ENCODE measurements at places on chromosomes 6 and 20. TPM values are rescaled to one million over a fixed set of nuclear protein-coding genes. Genes with fewer than 3 reads are reported as not detected.
A peak's percentile ranks its signal among the peaks of the same experiment; 100 is the strongest.

The ATG5 gene
- 37.2 TPM for total RNA-seq

DNA sequence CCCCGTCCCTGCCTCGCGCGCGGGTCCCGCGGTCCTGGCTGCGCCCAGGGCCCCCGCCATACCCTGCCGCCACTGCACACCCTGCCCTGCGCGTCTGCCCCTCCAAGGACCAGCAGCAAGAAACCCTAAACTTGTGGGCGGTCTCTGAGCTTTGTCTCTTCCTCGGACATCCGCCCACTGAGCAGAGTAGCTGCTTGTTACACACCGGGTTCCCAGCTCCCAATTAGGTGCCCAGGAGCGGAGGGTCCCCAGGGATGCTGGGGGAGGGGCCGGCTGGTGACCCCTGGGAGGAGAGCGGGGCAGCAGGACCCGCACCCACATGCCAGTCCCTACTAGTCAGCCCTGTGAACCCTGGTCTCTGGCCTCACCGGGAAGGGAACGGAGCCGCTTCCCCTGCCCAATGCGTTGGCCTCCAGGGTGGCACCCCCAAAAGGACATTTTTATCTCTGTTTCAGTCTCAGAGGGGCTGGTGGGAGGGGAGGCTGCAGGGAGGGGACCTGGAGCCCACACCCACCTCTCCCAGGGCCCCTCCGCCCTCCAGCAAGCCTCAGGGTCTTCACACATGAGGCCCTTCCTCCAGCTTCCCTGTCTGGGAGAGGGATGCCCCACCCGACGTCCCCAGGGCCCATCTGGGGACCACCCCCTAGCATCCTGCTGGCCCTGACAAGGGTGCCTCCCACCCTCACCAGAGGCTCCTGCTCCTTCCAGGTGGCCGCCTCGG, 10.5 kb downstream of the STMN3 start:
- peak; percentile 66 for DNase-seq
- no peaks in the 10 kb centered on the region for H3K27me3 ChIP-seq

GRCh38 chr6:129744201-129744879, 34.4 kb upstream of the ARHGAP18 start:
- DNase-seq: no peak
- no peaks in the 10 kb centered on the region for H3K27me3 ChIP-seq
- H3K36me3 ChIP-seq: no peaks in the 10 kb centered on the region
- H3K4me1 ChIP-seq: no peaks in the 10 kb centered on the region
- no peak overlapping the region for H3K4me3 ChIP-seq

- no peaks in the 10 kb centered on the region for H3K4me1 ChIP-seq
- no peak for DNase-seq
- H3K27me3 ChIP-seq: no peaks in the 10 kb centered on the region
- no peak overlapping the region for H3K27ac ChIP-seq
- no peak overlapping the region for H3K4me3 ChIP-seq
- H3K36me3 ChIP-seq: no peaks in the 10 kb centered on the region
Observed at GRCh38 chr6:74250161-74250818, 554.3 kb downstream of the CD109 start.

The CGAS gene
- total RNA-seq: 1.7 TPM

DNA sequence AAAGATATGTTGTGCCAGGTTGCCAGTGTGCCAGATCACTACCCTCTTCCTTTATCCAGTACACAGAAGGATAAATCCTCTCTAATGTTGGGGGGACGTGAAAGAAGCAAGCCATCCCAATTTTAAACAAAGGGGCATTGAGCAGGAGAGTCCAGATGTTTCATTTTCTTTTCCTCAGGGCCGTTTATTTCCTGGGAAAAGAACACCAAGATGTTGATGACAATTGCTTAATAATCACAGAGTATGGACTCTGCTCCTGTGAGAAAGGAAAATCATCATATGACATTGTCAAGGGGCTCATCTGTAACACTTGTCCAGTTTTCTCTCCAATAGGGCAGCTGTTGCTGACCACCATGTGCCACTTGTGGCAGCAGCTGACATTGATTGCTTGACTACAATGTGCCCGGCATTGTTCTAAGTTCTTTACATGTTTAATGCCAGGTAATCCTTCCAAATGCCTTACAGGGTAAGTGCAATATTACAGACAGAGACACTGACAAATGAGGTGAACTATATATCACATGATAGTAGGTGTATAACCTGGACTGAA, 161.4 kb downstream of the CD109 start:
- H3K4me1 ChIP-seq: no peaks in the 10 kb centered on the region
- H3K27ac ChIP-seq: no peak overlapping the region
- no peak for DNase-seq
- no peaks in the 10 kb centered on the region for H3K36me3 ChIP-seq

DNA sequence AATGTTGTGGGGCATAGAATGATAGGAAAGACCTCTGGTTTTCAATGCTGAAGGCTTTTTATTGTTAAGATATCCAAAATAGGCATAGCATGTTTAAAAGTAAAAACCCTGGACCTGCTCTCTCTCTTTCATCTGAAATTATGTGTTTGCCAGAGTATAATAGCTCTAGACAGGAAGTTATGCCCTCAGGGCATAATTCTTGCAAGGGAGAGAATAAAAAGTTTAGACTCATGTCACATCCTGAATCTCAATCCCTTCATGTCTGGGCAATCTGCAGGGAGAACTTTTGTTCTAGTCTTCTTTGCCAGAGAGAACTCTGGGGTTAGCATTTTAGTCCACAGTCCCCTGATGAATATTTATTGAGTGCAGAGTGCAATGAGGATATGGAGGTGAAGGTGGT, 297.3 kb upstream of the FLRT3 start:
- H3K36me3 ChIP-seq: no peaks in the 10 kb centered on the region
- no peak for DNase-seq
- H3K27ac ChIP-seq: no peak overlapping the region
- H3K4me3 ChIP-seq: no peak overlapping the region
- H3K4me1 ChIP-seq: no peaks in the 10 kb centered on the region

GRCh38 chr6:35170891-35171290, 29.8 kb upstream of the TCP11 start:
- no peak for DNase-seq
- H3K4me3 ChIP-seq: no peak overlapping the region
- peaks cover 6% of the 10 kb centered on the region for H3K36me3 ChIP-seq
- no peaks in the 10 kb centered on the region for H3K27me3 ChIP-seq
- no peaks in the 10 kb centered on the region for H3K4me1 ChIP-seq

The MCCD1 gene
- total RNA-seq: not detected

GRCh38 chr6:106220485-106220884, 105.1 kb downstream of the ATG5 start:
- H3K27me3 ChIP-seq: no peaks in the 10 kb centered on the region
- H3K27ac ChIP-seq: no peak overlapping the region
- no peak overlapping the region for H3K4me3 ChIP-seq
- no peaks in the 10 kb centered on the region for H3K4me1 ChIP-seq
- no peaks in the 10 kb centered on the region for H3K36me3 ChIP-seq
- DNase-seq: no peak

Data from H9 (cell line).